ENCODE measurements at places on chromosomes 12 and 14.

DNA sequence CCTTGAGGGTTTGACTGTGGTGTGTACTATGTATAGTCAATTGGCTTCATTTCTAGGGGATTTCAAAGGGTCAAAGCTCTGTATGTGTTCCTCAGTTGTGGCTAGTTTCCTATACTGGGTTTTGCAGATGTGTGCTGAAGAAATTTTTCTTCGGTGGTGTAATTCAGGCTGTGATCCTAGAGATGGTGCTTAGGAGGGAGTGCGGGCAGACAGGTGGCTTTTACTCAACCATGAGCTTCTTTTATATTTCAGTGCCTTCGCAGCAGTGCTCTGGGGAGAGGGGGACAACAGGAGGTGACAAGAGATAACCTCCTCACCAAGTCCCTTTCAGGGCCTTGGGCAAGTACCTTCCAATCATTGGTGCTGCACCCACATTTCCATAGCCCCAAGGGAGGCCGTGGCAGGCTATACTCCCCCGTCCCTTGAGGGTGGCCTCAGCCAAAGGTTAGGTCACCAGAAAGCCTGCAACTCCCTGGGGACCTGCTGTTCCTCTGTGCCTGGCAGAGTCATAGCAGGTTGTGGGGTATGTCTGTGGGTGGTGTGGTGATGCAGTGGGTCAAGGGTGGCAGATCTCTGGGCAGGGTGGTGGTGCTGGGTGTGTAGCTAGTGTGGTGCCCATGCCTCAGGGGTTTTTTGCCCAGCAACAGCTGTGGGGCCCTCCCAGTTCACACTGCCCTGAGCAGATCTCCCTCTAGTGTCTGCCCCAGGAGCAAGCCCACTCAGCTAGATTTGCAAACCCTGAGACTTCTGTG is 37.0 kb upstream of the TMX1 start:
- no peak for DNase-seq

- DNase-seq = no peak
Measured at GRCh38 chr12:92270521-92270920, 124.9 kb upstream of the BTG1 start.

GRCh38 chr12:107523775-107524535 is 161.6 kb upstream of the PWP1 start:
- no peak for DNase-seq

- DNase-seq = no peak
Measured at GRCh38 chr12:108635201-108635996, 1.7 kb upstream of the SELPLG start.

- DNase-seq = no peak
Measured at GRCh38 chr12:57830393-57830792, 11.9 kb upstream of the AVIL start.

Data from amygdala (tissue), 56 donors.